ENCODE measurements at places on chromosomes 13 and 19.

DNA sequence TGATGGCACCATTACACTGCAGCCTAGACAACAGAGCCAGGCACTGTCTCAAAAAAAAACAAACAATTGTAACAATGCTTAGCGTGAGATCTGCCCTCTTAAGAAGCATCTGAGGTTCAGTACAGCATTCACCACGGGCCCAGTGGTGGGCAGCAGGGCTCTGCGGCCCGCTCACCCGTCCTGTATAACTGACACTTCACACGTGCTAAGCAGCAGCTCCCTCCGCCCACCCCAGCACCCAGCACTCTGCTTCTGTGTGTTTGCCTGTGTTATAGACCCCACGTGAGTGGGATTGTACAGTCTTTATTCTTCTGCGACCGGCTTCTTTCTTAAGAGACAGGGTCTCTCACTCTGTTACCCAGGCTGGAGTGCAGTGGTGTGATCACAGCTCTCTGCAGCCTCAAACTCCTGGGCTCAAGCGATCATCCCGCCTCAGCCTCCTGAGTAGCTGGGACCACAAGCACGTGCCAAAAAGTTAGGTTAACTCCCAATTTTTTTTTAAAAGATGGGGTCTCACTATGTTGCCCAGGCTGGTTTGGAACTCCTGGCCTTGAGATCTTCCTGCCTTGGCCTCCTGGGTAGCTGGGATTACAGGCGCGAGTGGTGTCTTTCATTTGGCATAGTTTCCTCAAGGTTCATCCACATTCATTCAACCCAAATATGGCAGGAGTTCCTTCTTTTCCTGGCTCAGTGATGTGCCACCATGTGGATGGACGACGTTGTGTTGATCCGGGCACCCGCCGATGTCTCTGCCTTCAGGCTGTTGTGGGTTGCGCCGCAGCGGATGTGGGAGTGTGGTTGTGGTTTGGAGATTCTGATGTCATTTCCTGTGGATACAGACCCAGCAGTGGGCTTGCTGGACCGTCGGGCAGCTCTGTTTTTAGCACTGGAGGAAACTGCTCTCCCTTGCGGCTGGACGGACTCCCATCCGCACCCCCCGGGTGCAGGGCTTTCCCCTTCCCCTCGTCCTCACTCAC is 170.0 kb downstream of the KDM4B start:
- DNase-seq: no peak

DNA sequence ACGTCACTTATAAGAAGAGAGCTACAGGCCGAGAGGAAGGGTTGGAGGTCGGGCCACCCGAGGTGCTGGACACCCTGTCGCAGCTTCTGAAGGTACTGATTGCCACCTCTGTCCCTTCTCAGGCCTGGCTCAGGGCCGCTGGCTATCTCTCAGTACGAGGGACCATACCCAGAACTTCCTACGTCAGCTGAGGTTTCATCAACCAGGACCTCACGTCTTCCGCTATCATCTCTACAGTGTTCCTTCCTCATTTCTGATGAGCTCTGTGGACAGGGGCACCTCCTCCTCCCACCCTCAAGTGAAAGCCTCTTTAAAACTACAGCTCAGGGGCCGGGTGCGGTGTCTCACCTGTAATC is 58.2 kb upstream of the USE1 start:
- DNase-seq: no peak

DNA sequence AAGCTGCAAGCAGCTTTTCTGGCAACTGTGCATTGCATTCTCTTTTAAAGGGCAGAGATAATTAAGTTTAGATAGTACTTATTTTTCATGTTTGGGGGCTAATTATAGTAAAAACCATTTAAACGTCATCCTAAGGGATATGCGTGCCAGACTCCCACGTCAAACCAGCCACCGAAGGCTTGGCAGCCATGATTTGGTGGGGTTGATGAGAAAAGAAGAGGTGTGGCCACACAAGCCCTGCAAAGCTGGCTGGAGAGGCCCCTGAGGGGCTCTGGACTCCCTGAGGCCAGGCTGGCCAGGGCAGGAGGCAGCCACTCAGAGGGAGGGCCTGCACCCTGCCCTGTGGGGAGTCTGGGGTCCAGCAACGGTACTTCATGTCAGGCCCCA is 17.5 kb downstream of the PEPD start:
- DNase-seq: no peak

GRCh38 chr19:6721773-6722172 is 1.3 kb upstream of the C3 start:
- DNase-seq: no peak

DNA sequence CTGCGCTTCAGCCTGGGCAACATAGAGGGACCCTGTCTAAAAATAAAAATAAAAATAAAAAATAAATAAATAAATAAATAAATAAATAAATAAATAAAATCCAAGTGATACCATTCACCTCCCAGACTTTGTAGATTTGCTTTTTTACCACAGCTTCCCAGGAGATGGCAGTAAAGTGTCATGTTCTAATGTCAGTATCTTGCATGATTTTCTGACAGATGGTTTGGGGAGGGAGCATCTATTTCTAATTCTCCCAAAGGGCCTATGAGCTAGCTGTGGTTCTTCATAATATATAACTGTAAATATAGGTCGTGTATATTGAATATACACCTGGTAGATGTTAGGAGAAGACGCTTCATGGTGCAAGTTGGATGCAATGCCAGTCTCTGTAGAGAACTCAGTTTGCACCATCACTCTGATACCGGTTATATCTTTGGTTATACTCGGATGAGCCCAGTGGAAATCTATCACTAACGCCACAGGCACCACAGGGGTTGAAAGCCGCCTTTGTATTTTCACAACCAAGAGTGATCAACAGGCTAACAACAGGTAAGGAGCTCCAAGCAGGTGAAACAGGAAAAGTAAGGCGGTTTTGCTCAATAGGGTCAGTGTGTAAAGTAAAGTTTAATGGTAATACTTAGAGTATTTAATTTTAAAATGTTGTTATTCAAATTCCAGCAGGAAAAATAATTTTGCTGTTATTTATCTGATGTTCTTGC is 13.9 kb downstream of the APLP1 start:
- DNase-seq: peak; percentile 88

DNA sequence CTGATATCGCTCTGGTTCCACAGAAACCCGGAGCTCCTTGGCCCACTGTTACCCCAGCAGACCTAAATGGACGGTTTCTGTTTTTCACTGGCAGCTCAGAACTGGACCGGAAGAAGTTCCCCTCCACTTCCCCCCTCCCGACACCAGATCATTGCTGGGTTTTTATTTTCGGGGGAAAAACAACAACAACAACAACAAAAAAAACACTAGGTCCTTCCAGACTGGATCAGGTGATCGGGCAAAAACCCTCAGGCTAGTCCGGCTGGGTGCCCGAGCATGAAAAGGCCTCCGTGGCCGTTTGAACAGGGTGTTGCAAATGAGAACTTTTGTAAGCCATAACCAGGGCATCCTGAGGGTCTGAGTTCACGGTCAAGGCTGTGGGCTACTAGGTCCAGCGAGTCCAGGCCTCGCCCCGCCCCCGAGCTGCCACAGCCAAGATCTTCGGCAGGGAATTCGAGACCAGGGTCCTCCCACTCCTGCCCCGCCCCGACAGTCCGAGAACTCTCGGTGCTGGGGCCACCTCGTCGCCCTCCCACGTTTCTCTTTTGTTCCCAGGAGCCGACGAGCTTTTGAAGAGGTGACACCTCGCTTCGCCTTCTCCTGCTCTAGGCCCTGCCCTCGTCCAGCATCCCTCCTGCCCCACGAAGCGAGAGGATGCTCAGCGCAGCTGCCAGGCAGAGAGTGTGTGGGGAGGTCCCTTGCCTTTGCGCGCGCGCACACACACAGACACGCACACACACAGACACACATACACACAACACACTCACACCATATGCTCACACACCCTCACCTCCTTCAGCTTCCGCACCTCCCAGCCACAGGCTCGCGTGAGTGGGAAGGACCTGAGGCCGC is 8.8 kb downstream of the ZIC2 start:
- DNase-seq: no peak

DNA sequence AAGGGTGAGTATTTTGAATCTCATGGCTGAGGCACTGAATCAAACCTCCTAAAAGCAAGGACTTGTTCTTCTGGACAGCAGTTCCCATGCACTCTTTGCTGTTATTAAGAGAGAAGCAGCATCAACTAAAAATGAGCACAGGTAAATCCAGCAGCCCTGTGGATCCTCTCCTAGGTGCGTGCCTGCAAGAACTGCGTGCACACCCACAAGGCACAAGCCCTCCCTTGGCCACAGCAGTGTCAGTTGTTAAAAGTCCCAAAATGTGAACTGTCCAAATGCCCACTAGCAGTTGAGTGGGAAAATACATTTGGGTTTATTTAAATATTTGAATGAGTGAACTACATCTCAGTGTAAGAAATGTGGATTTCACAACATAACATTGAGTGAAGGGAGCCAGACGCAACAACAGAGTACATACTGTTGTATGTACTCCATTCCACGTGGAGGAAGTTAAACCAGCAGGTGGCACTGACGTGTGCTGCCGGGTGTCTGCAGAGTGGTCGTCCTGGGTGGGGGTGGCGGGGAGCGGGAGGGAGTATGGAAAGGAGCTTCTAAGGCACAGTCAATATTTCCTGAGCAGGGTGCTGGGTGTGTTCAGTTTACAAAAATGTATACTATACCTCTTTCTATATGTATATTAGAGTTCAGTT is 266.4 kb downstream of the NALCN start:
- DNase-seq: peak; percentile 88

DNA sequence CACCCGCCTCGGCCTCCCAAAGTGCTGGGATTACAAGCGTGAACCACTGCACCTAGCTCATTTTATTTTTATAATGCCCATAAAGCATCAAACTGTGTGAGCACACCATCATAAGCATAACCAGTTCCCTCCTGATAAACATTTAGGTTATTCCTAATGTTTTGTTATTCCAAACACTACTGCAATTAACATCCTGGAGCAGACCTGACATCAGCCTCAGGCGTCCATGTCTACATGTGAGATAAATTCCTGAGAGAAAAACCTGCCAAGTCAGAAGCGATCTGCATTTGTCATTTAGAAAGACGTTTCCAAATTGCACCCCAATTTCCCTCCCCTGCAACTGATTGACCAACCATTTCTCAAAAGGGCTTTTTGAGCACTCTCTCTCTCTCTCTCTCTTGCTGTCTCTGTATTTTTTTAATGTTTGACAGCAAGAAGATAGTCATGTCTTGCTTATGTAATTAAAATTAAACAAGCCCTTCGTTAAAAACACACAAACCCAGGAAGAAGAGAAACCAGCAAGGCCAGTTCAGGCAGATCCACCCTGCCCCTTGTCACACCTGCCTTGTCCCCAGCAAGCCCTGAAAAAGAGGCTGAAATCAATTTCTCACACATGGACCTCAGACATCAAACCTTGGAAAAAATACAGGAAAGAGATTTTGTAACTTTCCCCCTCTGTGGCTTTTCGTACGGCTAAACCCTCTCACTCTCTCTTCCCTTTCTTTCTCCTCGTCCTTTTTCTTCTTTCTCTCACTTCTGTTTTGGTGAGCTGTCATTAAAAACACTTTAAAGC is 9.9 kb downstream of the LYPD3 start:
- no peak for DNase-seq

DNA sequence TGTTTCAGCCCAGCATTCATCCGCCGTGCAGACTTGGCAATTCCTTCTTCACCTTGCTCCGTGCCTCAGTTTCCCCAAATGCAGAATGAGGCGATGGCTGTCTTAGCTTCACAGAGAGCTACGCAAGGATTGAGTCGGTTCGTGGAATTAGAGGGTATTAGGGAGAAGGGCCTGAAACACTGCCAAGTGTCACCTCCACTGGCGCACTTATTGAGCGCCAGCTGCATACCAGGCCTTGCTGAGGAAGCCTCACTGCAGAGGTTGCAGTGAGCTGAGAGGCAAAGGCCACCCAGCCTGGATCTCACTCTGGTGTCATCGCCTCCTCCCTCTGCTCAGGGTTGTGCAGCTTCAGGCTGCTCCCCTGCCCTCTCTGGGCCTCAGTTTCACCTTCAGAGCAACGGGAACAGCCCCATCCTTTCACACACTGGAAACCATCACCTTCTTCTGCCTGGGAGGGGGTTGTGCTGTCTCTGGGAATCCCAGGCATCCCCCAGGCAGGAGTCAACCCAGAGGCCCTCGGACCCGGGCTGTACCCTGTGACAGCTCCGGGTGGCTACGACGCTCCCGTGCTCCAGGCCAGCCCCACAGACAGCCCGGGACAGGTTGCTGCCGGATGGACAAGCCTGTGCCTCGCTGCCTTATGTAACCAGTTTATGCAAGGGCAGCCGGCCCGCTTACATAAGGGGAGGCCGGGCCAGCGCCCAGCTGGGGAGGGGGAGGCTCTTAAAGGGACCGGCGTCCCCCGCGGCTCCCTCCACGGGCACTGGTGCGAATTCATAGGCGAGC is 31.9 kb downstream of the NFIC start:
- DNase-seq: no peak

GRCh38 chr19:41877916-41878905 is 1.1 kb downstream of the CD79A start:
- no peak for DNase-seq

- peak; percentile 43 for DNase-seq
Observed at GRCh38 chr19:30225676-30226463, 146.3 kb upstream of the ZNF536 start.

- no peak for DNase-seq
Observed at GRCh38 chr13:46654951-46655350, 102.0 kb downstream of the LRCH1 start.

DNA sequence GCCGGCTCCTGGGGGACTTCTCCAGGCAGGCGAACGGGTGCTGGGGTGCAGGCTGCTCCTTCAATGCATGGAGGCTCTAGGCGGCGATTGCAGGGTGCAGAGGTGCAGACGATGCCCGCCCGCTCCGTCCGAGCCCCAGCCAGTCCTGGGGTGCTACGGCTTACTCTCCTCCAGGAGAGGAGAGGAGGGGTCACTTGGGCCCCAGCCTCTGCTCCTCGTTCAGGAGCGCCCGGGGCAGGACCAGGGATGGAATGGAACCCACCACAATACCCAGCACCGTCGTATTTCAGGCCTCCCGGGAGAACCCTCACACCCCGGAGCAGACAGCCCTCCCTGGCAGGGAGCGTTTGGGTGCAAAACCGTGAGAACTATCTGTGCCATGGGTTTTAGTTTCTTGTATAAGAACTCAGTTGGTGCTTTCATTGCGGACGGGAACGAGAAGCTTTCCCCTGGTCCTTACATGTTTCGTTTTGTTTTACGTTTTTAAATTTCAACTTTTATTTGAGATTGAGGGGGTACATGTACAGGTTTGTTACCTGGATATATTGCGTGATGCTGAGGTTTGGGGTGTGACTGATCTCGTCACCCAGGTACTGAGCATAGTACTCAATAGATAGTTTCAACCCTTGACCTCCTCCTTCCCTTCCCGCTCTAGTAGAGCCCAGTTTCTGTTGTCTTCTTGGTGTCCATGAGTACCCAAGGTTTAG is 46.8 kb downstream of the ARHGEF18 start:
- no peak for DNase-seq

DNA sequence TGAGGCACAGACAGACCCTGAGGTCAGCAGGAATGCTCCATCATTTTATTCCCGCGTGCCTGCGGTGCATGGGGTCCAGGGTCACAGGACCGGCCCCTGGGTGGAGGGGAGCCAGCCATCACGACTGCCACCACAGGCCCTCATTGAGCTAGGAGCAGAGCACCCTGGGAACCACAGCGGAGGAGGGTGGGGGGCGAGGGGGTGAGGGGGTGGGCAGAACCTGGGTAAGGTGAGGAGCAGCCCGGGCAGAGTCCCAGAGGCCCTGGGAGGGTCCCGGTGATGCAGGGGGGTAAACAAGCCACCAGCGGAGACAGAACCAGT is 1.2 kb upstream of the MADCAM1 start:
- DNase-seq: no peak
